Neural crest cell (in vitro differentiated cells): ENCODE measurements at places on chromosomes 11 and 22.

DNA sequence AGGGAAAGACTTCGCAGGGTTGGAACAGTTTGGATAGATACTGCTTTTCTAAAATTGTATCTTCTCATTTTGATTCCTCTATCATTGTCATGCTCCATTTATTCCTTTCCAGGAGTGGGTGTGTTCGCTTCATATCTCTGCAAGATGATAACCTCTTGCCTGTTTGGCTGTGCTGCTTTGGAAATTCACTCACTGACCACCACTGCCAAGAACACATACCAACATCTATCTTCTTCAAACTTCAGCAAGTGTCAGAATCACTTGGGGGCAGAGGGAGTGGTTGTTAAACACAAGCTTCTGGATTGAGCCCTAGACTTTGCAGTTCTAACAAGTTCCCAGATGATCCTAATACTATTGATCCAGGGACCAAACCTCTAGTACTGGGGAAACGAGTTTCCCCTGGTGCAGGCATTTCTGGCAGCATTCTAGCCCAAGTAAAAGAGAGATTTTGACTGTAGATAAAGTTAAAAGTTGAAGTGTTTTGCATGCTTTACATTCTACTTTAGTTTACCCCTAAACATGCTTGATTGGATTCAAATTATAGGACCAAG lies 11.5 kb upstream of the DKK3 start:
- DNase-seq: no peak

DNA sequence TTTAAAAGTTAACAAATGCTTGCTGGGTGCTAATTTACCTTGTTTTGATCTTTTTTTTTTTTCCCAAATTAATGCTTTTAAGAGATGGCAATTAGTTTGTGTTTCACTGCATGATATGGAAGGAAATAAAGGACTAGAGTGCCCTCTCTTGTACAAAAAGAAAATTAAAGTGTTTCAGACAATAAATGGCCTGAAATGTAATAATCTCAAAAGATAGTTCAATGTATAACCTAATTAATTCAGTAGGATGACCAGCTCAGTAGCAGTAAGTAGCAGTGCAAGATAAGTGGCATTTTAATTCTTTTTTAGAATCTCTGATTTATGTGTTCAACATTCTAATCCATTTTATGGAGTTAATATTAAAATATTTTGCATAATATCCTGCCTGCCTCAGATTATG lies 39.9 kb upstream of the MYO18B start:
- DNase-seq: no peak

DNA sequence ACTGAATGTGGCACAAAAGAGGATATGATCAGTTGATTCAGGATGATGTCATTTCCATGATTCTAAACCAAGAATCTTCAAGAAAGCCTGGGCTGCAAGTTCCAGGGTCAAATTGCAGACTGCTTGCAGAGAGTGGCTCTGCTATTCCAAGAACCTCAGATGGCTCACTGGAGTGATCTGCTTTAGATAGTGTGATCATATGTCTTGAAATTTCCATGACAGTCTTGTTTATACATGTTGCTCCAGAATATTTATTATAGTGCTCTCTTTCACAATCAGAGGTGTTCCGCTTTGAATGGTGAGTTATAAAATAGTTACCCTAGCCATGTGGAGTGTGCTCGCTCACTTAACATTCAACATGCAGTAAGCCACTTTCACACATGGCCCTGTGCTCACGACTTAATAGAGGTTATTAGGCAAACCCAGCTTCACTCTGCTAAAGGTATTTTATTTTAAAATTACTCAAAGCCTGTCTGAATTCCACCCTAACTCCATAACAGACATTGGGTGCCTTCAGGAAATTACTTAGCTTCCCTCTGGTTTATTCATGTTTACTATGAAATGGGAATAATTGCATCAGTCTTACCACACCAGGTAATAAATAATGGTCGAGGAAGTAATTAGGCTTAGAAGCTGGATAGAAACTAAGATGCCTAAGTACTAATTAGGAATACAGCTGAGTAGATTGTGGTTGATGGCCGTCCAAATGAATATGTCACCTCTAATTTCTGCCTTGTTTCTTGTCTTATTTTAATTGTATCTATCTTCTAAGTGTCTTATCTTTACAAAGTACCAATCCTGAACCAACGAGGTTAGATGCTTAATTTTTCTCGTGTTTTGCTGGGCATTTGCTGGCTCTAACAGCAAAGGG lies 187.9 kb downstream of the ETS1 start:
- DNase-seq: no peak

GRCh38 chr11:17439316-17439782 lies 37.3 kb downstream of the ABCC8 start:
- no peak for DNase-seq

GRCh38 chr11:43234881-43235280 lies 76.9 kb upstream of the API5 start:
- DNase-seq: no peak

DNA sequence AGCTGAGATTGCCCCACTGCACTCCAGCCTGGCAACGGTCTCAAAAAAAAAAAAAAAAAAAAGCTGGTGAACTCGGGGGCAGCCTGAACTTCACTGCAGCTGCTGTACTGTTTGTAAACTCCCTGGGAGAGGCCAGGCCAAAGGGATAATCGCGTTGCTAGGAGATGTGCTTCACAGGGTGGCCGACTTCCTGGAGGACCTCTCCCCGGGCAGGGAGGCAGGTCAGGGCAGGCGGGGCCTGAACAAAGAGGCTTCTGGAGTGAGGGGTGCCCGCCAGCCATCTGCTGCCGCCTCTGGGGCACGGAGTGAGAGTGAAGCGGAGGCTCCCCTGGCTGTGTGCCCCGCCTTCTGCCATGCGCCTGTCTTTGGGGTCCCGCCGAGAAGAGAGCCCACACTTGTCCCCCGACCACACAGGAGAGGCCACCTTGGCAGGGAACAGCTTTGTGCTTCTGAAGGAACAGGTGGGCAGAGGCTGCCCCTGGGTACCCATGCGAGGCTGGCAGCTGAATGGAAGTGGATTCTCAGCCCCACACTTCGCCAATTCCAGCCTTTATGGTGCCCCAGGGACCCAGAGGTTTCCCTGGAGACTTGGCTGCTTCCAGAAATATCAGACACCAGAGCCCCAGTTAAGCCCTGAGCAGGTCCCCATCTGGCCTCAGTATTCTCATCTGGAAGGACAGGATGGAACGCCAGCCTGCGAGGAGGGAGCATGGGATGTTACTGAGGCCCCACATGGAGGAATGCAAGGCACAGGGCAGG lies 29.6 kb downstream of the TMEM184B start:
- DNase-seq: peak; percentile 70

DNA sequence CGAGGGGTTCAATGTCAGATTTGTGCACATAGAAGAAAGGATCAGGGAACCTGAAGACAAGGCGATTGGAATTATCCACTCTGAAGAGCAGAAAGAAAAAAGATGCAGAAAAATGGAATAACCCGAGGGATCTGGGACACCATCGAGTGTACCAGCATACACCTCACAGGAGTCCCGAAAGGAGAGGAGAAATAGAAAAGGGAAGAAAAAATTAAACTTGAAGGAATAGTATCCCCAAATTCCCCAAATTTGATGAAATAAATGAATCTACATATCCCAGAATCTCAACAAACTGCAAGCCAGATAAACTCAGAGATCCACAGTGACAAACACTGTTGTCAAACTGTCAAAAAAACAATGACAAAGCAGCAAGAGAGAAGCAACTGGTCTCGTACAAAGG lies 21.4 kb downstream of the IL17REL start:
- DNase-seq: no peak

DNA sequence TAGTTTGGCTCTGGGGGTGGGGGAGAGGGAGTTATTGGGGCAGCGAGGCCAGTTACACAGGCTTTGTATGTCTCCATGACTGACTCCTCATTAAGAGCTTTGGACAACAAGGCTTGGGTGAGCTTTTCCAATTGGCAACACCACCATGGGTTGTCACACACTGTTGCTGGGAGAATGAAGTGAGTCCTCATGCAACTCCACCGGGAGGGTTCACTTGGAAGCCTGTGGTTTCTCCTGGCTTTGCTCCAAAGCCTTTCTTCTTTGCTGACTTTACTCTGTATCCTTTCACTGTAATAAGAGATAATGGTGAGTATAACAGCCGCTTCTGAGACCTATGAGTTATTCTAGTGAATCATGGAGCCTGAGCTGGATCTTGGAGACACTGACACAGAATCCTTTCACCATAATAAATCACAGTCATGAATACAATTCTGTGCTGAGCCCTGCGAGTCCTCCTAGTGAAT lies 24.9 kb downstream of the EIF3F start:
- DNase-seq: no peak

GRCh38 chr11:100684101-100685065 lies 2.7 kb upstream of the ARHGAP42 start:
- DNase-seq: no peak

DNA sequence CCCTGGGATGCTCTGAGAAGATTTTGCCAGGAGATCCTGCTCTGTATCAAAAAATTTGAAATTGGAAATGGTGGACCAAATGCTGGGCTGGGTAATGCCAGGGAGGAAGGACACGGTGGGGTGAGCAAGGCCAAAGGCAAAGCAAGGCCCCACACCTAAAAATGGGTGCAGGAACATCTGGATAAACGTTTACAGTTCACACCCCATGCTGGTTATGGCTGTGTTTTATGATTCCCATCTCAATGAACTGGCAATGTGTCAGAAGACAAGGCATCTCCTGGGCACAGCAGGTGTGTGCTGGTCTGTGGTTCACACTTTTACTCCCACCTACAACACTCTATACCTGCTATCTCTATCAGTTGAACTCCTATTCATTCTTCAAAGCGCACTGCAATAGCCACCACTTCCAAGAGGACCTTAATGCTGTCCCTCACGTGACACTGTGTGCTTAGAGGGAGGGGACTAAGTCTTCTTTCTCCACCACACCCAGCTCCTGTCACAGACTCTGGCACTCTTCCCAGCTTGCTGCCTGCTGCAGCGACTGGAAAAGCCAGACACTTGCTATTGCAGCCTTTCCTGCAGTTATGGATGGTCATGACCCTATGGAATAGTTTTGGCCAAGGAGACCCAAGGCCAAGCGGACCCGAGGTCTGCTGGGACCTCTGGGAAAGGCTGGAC lies 277.5 kb downstream of the CTTN start:
- DNase-seq: no peak

DNA sequence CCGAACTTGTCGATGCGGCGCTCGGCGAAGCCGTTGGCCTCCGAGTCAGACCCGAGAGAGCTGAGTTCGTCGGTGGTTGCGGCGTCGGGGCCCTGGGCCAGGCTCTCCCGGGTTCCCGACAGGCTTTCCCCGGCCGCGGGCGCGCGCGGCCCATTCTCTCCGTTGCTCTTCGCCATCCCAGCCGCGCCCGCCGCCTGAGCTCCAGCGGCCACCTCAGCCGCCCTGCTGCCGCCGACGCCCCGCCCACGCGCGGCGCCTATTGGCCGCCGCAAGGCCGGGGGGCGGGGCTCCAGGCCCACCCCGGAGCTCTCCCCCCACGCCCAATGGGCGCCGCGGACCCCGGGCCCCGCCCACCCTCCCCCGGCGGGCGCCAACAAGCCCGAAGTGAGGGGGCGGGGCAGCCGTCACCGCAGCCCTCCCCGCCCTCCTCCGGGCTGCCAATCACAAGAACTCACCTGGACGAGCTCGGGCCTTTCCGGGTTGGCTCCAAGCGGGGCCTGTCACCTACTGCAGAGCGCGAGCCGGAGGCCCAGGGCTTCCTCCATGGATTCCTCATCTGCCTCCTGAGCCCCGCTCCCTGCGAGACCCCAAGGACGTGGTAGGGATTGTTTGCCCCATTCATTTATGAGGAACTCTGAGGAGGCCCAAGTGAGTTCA lies at the start of gene TBC1D10A:
TBC1D10A (minus strand) TSS at position 236 of the 657 bp plus-strand sequence; CDS start at position 176, 60 bp downstream.
- DNase-seq: peak; percentile 67

- DNase-seq: peak; percentile 48
Observed at GRCh38 chr22:30694640-30695350, at the start of gene OSBP2. TSS of gene OSBP2 (plus strand) at chr22:30694874. CDS start at chr22:30694910, 36 bp downstream.

- peak; percentile 7 for DNase-seq
Observed at GRCh38 chr11:9315078-9315688, 790 bp upstream of the TMEM41B start.

- no peak for DNase-seq
Observed at GRCh38 chr11:134562196-134562595, 150.2 kb upstream of the B3GAT1 start.

DNA sequence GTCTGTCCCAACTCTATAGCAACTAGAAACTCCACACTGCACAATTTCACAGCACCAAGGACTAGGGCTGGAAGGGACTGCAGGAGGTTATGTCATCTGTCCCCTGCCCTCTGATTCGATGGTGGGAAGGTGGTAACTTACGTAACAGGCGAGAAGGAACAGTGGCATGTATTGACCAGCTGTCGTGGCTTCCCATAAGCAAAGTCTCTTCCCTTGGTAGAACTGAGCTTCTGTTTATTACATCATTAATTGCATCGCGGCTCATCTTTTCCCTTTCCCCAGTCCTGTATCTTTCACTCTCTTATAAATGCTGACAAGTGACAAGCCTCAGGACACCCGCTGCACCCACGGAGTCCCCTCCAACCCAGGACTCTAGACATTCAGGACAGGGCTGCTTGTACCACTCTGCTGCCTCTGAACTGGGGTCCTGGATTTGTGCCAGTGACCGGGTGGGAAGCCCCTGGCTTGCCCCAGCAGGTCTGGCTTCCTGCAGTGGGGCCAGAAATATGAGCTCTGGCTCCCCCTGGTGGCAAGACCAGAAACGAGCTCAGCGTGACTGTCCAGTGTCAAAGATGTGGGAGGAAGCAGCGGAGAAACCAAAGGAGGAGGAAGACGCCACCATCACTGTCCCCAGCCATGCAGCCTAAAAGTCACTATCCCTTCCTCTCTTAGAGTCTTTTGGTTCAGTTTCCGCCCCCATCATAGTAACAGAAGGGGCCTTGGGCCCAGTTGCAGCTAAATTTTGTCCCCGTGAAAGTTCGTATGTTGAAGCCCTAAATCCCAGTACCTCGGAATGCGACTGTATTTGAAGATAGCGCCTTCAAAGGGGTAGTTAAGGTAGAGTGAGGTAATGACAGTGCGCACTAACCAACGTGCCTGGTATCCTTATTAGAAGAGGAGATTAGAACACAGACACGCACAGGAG lies 84.5 kb downstream of the ISX start:
- DNase-seq: peak; percentile 87

- DNase-seq: no peak
Observed at GRCh38 chr22:50143096-50143495, 27.4 kb upstream of the PANX2 start.

DNA sequence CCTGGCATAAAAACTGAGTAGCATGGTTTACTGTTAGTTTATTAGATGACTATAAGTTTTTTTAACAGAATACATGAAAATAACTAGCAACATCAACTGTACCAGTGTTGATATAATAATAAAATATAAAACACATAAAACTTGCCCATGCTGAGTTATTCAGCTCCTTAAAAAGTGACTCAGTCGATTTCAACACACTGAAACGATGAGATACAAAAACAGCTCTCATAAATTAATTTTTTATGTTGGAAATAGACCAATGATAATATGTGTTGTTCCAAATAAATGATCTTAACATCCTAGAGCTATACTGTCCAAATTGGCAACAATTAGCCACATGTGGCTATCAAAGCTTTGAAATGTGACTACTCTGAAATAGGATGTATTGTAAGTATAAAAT lies 15.9 kb downstream of the PDGFD start:
- DNase-seq: no peak

DNA sequence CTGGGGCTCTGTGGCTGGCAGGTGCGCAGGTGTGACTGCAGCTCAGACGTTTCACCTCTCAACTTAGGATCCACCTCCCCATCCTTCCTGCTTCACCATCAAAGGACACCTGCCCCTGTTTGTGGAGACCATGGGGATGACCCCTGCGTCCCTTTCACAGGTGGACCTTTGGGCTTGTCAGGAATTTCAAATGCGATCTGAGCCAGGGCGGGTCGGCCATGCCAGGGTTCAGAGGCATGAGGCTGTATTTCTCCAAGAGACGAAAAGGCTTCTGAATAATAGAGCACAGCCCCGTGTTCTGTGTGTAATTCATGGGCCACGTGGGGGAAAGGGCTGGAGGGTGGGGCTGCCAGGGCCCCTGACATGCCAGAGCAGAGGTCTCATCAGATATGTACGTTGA lies 668.0 kb downstream of the BRD1 start:
- no peak for DNase-seq
